ENCODE measurements at places on chromosomes 5 and 9. TPM values are rescaled to one million over a fixed set of nuclear protein-coding genes. Genes with fewer than 3 reads are reported as not detected.

LOX gene
- total RNA-seq, result 1.4 TPM

FAT2 gene
- 34.2 TPM for total RNA-seq

DNA sequence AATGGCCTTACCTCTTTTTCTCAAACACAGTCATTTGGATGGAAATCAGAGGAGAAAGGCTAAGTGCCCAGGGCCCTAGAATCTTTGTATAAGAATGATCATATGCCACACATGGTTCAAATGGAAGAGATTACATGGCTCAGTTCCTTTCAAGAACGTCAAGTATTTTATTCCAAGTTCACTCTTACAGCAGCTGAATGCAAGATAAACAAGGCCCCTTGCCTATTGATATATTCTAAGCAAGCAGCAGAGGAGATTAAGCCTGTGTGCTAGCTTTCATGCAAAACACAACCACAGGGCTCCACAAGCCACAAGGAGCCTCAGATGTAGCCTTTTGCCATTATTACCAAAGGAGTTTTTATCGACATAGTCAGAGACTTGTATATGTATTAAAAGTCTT is 55.3 kb upstream of the SLCO6A1 start:
- DNase-seq, result no peak

DNA sequence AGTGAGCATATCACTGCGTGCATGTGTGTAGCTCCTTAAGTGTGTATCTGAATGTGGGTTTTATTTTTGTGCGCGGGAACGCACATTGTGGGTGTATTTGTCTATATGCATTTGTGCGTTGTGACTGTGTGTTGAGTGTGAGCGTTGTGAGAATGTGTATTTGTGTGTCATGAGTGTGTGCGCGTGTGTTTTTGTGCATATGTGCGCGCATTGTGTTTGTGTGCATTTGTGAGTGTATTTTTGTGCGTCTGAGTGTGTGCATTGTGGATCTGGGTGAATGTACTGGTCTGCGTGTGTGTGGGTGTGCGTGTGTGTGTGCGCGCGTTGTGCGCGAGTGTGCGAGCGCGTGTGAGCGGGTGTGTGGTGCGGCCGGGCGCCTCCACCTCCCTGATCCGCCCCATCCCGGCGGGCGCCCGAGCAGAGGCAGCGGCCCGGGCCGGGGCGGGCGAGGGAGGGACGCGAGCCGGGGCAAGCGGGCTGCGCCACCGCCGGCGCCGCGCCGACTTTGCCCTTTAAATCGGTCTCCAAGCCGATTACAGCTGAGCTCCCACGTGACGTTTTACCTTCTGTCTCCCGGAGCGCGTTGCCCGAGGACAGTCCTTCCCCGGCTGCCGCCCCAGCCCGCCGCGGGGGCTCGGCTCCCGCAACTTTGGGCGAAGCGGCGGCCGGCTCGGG is at the start of gene RASGRF2:
TSS of gene RASGRF2 (plus strand) at position 596 of the 675 bp plus-strand sequence. CDS start 376 bp downstream, outside the sequence.
- DNase-seq, result no peak

DNA sequence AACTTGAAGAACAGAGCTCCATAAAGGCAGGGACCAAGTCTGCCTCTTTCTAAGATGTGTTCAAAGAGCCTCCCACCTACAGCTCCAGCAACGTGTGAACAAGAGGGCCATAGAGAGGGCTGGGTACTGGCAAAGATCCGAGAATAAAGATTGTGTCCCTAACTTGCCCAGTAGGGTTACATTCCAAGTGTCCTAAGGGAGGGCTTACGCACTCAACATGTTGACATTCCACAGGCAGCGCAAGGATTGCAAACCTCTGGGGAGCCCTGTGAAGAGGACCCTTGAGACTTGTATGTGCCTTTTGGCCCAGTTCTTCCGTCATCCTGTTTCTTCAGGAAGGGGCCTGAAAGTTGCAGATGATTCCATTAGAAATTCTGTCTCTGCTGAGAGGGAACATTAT is 48.2 kb upstream of the ENTREP1 start:
- DNase-seq, result no peak

Measured in bronchial epithelial cell (primary cell).